Lung microvascular endothelial cell (primary cell): ENCODE measurements at places on chromosomes 3 and 15. TPM values are rescaled to one million over a fixed set of nuclear protein-coding genes. Genes with fewer than 3 reads are reported as not detected.

The COL6A5 gene
- total RNA-seq, result not detected in 2 replicates

- DNase-seq, result no peak
Observed at GRCh38 chr3:172272698-172273097, 175.6 kb downstream of the GHSR start.

DNA sequence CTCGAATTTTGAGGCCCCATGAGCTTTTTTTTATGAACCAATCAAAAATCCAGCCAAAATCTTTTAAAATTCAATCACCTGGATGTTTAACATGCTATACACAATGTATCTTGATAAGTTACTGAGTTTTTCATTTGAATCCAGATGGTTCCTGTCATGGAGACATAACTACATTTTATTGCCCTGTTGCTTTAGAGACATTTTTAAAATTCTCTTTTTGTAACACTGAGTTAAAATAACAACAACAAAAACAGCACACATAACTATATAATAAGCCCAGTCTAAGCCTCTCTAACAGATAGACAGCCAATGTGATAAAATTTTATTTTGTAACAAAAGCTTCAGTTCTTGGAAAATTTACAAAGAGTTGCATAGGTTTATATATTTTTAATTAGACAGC is 1.8 kb downstream of the PROK2 start:
- no peak for DNase-seq

GRCh38 chr3:16741103-16741758 is 136.0 kb upstream of the DAZL start:
- no peak for DNase-seq

GRCh38 chr3:48891606-48892005 is 7.1 kb downstream of the SLC25A20 start:
- no peak for DNase-seq

GRCh38 chr3:63493101-63493500 is 159.4 kb upstream of the SNTN start:
- DNase-seq, result no peak

GRCh38 chr3:24944805-24945520 is 450.3 kb upstream of the THRB start:
- no peak for DNase-seq

DNA sequence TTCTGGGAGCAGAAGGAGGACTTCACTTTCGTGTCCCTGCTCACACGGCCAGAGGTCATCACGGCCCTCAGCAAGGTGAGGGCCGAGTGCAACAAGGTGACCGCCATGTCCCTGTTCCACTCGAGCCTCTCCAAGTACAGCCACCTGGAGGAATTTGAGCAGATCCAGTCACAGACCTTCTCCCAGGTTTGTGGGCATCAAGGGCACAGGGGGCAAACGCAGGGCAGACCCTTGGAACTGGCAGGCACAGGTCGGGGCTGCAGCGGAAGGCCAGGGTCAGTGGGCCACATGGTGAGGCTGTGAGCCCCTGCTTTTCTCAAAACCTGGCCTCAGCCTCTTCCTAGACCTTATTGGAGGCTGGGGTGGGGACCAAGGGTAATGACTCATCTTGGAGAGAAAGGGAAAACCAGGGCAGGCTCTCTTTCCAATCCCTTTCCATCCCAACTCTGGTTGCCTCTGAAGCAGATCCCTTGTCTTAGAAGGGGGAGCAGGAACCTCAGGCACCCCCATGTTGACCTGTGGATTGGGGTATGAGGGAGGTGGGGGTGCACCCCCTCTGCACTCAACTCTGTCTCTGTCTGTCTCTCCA is 29.5 kb downstream of the DNAH1 start:
- no peak for DNase-seq

DNA sequence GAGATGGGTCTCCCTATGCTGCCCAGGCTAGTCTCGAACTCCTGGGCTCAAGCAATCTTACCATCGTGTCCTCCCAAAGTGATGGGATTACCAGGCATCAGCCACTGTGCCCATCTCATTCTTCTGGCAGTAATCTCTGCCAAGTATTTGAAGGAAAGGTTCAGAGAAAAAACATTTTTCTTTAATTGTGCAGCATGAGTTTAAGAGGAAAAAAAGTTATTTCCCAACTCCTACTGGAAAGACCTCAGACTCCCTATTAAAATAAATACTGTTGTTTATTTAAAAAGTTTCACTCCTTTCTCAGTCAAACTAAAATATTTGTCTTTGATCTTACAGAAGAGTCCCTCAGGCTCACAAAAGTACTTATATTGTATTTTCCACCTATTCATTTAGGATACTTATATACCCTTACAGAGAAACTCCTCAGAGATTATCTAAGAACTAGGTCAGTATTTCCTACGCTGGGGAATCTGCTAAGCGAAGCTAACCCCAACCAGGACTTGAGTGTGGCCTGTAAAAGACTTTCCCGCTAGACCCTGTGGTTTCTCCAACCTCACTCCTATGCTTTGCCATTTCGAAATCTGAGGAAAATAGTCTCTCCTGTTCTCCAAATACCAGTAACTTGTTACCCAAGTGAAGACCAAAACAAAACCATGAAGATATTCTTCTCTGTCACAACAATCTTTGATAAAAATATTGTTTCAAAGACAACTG is 28.7 kb downstream of the WWTR1 start:
- no peak for DNase-seq

- DNase-seq, result no peak
Observed at GRCh38 chr15:78034495-78035191, 42.9 kb downstream of the TBC1D2B start.

- DNase-seq, result peak; percentile 62
Observed at GRCh38 chr3:194046995-194047645, 88.8 kb upstream of the HES1 start.

GRCh38 chr15:68298882-68299381 is 21.4 kb downstream of the FEM1B start:
- DNase-seq, result peak; percentile 48

The PEX11A gene
- 3.7 and 3.8 TPM in 2 replicates for total RNA-seq

DNA sequence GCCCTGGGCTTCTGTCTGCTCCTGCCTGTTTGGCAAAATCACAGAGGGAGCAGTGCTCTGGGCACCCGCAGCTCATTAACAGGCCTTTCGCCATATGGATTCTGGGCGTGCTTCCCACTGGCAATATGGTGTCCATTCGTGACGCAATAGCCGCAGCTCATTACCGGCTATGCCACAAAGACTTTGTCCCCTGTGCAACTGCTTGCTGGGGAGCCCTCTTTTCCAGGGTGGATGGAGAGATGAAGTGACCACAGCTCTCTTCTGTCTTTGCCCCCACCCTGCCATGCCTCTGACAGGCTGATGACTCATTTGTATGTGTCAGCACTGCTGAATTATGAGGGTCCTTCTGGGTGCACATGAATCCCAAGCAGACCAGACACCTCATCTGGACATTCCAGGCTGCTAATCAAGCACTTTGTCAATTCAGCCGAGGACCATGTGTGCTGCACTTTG is 214.3 kb upstream of the FEZF2 start:
- DNase-seq, result no peak

- DNase-seq, result peak; percentile 93
Observed at GRCh38 chr15:60605879-60606307, 127.0 kb upstream of the ICE2 start.

DNA sequence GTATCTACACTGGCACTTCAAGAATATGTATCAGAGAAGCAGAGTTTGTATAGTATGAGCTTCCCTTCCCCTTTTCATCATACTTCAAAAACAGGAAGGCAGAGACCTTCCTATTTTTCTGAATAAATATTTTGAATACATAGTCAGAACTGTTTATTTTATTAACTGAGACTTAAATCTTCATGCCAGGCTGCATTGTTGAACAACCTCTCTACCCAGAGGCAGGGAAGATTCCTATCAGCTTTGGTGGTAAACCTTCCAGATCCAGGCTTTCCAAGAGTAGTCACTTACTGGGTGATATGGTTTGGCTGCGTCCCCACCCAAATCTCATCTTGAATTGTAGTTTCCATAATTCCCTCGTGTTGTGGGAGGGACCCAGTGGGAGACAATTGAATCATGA is 217.4 kb upstream of the ATP11B start:
- DNase-seq, result no peak

DNA sequence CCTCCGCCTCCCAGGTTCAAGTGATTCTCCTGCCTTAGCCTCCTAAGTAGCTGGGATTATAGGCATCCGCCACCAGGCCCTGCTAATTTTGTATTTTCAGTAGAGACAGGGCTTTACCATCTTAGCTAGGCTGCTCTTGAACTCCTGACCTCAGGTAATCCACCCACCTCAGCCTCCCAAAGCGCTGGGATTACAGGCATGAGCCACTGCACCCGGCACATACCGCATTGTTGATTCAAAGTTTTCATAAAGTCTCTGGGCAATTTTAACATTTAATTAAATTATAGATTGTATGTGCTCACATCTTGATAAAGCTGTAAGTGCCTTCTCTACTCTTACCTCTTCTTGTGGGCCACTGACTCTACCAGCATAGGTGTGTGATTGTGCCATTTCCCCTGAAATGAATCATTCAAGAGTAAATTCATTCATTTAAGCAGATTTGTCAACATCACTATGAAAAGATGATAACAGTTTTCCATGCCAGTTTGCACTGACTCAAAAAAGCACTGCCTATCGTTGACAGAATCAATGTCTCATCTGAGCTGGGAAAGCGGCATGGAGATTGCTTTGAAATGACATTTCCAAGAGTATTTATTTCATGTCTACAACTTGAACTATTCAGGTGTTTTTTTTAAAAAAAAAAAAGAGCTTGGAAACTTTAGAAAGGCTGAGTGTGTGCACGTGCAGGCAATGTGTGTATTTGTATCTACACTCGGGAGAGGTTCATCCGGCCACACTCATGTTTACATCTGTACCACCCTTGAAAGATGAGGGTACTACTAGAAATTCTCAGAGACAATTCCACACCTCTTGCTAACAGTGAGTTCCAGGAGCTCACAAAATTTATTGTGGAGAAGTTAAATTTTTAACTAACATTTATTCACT is 3.5 kb downstream of the BCL2A1 start:
- DNase-seq, result no peak
